ENCODE measurements at places on chromosomes 3 and 15. TPM values are rescaled to one million over a fixed set of nuclear protein-coding genes. Genes with fewer than 3 reads are reported as not detected.

DNA sequence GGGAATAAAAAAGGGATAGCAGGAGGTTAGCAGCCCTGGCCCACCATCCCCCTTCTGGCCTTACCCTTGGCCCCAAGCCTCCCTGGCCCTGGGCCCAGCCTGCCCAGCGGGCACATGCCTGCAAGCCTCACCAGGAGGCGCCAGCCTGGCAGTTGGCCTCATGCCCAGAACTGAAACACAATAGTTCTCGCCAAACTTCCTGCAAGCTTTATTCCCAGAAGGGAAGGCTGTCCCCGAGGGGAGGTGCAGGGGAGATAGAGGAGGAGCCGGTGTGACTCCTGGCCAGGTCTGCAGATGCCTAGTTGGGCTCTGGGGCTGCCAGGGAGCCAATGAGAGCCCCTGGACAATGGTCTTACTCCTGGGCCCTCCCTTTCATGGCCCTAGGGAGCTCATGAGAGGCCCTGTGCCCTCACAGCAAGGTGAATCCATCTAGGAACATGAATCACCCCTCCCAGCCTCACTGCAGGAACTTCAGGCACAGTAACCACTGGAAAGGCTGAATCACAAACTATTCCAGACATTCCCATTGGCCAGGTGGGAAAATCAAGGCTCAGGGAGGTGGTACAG lies 4.0 kb downstream of the CCDC33 start:
- no peaks in the 10 kb centered on the region for H3K4me1 ChIP-seq
- DNase-seq, result peak; percentile 60
- H3K27ac ChIP-seq, result peak overlapping the region; percentile 64
- no peaks in the 10 kb centered on the region for H3K27me3 ChIP-seq
- no peaks in the 10 kb centered on the region for H3K36me3 ChIP-seq

- H3K27ac ChIP-seq, result peak overlapping the region; percentile 95
- H3K4me3 ChIP-seq, result peak overlapping the region; percentile 73
- no peaks in the 10 kb centered on the region for H3K36me3 ChIP-seq
- no peak for DNase-seq
- no peaks in the 10 kb centered on the region for H3K27me3 ChIP-seq
Observed at GRCh38 chr15:37097144-37097919, 3.0 kb downstream of the MEIS2 start.

DNA sequence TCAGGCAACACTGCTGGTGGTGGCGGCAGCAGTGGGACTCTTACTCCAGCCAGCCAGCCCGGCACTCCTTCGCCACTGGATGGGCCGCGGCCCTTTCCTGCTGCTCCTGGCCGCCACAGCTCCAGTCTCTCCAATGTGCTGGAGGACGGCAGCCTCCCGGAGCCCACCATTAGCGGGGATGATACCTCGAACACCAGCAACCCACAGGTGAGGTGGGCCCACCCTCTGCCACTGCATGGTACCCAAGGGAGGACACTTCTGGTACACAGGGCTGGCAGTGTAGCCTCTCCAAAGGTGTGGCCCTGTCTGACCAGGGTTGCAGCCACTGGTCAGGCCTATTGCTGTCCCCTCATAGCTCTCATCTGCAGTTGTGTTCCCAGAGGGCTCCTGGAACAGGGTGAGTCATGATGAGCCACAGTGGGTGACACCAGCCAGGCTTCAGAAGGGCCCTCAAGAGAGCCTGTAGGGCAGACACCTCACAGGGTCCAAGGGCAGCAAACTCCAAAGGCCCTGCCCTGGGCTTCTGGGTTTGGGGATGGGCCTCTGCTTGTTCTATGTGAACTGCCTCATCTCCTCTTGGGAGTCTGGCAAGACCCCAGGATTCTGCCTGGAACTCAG lies 20.8 kb downstream of the NBEAL2 start:
- H3K27me3 ChIP-seq, result no peaks in the 10 kb centered on the region
- DNase-seq, result no peak
- peaks cover 34% of the 10 kb centered on the region for H3K36me3 ChIP-seq
- H3K27ac ChIP-seq, result no peak overlapping the region
- H3K4me1 ChIP-seq, result no peaks in the 10 kb centered on the region
- H3K4me3 ChIP-seq, result no peak overlapping the region

DNA sequence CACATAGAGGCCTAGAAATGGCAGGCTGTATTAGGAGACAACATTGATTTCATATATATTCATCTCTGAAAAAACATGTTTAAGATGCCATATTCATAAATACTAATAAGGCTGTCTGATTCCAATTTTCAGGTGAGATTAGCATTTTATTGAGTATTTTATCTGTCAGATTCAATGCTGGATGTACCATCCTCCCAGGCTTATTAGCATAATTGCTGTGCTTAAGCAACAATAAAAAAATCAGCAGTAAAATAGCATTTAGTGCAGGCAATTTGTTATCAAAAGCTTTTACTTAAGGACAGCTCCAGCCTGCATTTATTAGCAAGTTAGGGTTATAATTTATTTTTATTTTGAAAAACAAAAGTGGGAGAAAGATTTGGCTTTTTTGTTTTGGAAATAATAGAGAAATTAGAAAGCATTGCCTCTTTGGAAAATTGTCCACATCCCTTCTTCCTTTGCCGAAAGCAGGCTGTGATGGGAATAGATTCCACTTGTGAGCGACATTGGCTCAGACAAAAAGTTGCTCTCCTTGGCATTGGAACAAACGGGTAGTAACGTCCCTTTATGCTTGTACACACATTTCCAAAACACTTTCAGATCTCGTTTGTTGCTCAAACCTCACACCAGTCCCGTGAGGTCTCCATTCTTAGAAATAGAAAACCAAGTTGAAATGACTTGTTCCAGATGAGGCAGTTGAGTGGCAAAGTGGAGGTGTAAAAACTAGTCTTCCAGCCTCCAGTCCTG lies 134.0 kb downstream of the LPP start:
- no peaks in the 10 kb centered on the region for H3K4me1 ChIP-seq
- H3K27me3 ChIP-seq, result no peaks in the 10 kb centered on the region
- H3K4me3 ChIP-seq, result no peak overlapping the region

GRCh38 chr3:23389686-23390085 lies 186.6 kb downstream of the UBE2E2 start:
- no peak for DNase-seq
- H3K27ac ChIP-seq, result no peak overlapping the region
- H3K36me3 ChIP-seq, result no peaks in the 10 kb centered on the region
- H3K27me3 ChIP-seq, result no peaks in the 10 kb centered on the region
- no peak overlapping the region for H3K4me3 ChIP-seq

GRCh38 chr3:101513419-101513986 lies 491 bp upstream of the SENP7 start:
- peaks cover 15% of the 10 kb centered on the region for H3K4me1 ChIP-seq
- H3K36me3 ChIP-seq, result no peaks in the 10 kb centered on the region
- no peaks in the 10 kb centered on the region for H3K27me3 ChIP-seq
- peak overlapping the region; percentile 98 for H3K27ac ChIP-seq
- peak overlapping the region; percentile 88 for H3K4me3 ChIP-seq

GRCh38 chr3:64945171-64945729 lies 257.4 kb upstream of the ADAMTS9 start:
- no peak overlapping the region for H3K4me3 ChIP-seq
- peak overlapping the region; percentile 59 for H3K27ac ChIP-seq
- no peaks in the 10 kb centered on the region for H3K4me1 ChIP-seq
- DNase-seq, result no peak
- no peaks in the 10 kb centered on the region for H3K27me3 ChIP-seq
- no peaks in the 10 kb centered on the region for H3K36me3 ChIP-seq

DNA sequence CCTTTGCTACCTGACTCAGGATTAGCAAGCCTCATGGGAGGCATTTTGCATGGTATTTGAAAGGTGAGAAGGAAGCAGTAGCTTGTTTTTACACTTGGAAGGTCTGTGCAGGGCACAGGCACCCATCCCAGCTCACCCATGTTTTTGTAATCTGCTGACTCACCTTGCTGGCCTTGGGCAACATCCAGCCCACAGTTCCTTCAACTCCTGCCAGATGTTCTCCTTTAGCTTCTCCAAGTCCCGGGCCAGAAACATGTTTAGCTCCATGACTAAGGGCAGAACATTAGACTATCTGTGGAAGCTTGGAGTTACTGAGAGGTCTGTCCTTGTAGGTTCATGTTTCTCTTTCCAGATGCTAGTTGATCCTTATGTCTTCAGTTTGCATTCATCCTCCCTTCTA lies 12.4 kb upstream of the ZNF770 start:
- H3K27ac ChIP-seq, result no peak overlapping the region
- H3K4me1 ChIP-seq, result no peaks in the 10 kb centered on the region
- H3K4me3 ChIP-seq, result no peak overlapping the region
- no peaks in the 10 kb centered on the region for H3K27me3 ChIP-seq
- DNase-seq, result no peak
- H3K36me3 ChIP-seq, result no peaks in the 10 kb centered on the region

DNA sequence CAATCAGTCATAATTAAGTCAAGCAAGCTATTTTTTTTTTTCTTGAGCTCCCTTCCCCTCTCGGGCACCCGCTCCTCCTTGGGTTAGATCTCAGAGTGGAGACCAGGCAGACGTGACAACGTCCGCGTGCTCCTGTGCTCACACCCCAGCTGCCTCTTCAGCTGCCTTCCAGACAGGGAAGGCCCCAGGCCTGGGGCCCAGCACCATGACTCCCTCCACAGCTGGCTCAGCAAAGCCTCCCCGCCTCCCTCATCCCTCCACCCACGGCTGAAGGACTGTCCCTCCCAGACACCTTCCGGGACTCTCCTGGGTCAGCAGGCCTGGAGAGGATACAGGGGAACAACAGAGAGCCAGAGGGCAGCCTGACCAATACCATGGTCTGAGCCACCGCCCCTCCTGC lies 87.9 kb upstream of the LINGO1 start:
- H3K4me3 ChIP-seq, result no peak overlapping the region
- no peaks in the 10 kb centered on the region for H3K27me3 ChIP-seq
- no peaks in the 10 kb centered on the region for H3K4me1 ChIP-seq
- H3K36me3 ChIP-seq, result no peaks in the 10 kb centered on the region
- no peak for DNase-seq

Gene RFC4
- total RNA-seq, result 7.2 TPM

DNA sequence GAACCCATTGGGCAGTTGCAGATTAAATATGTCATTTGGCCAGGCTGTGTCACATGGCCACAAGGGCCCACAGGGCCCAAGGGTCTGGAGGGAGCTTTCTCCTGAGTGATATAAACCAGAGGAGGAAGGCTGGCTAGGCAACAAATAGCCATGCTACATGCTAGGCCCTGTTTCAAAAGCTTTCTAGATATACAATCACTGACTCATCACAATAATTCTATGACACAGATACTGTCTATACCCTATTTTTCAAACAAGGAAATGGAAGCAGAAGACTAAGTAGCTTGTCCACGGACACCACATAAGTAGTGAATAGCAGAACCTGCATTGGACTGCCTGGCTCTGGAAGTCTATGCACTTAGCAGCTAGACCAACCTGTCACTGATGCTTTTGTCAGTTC lies 625.4 kb downstream of the NTRK3 start:
- no peaks in the 10 kb centered on the region for H3K36me3 ChIP-seq
- no peaks in the 10 kb centered on the region for H3K4me1 ChIP-seq
- DNase-seq, result no peak
- H3K4me3 ChIP-seq, result no peak overlapping the region
- H3K27ac ChIP-seq, result no peak overlapping the region
- H3K27me3 ChIP-seq, result no peaks in the 10 kb centered on the region

DNA sequence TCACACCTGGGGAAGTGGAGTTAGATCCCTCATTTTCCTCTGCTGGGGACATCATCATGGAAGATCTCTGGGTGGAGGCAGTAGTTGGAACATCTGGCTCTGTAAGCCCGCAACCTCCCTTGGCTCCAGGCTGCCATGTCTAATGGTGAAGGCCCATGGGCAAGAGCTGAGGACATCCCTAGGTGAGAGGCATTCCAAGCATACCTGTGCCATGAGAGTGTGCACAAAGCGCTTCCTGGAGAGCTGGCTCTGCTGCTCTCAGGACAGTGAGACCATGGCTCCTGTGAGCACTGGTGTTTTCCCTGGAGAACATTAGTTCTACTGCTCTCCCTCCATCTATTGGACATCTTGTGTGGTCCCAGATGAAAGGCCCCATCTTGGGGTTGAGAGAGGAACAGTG lies 7.7 kb downstream of the MAPKAPK3 start:
- H3K4me1 ChIP-seq, result no peaks in the 10 kb centered on the region
- no peaks in the 10 kb centered on the region for H3K27me3 ChIP-seq
- H3K36me3 ChIP-seq, result peaks cover 6% of the 10 kb centered on the region
- no peak overlapping the region for H3K4me3 ChIP-seq
- H3K27ac ChIP-seq, result peak overlapping the region; percentile 97
- no peak for DNase-seq

Gene DISP2
- total RNA-seq, result 0.20 TPM

DNA sequence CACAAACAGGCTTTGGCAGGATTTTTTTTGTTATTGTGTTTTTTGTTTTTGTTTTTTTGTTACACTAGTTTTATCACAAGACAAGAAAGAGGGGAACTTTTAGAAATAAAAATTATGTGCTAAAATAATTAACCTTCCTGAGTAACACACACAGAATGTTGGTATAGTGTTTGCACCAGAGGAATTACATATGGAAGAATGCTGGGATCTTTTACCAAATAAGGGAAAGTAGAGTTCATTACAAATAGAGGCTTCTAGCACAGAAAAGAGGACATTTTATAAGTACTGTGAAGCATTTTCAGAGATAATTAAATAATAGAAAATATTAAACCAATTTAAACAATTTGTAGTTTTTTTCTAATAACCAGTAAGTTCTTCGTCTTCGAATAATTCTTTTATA lies 116.0 kb downstream of the IGF1R start:
- H3K27ac ChIP-seq, result no peak overlapping the region
- H3K4me1 ChIP-seq, result no peaks in the 10 kb centered on the region

GRCh38 chr15:101068961-101069653 lies 149.9 kb downstream of the LRRK1 start:
- H3K27ac ChIP-seq, result peak overlapping the region; percentile 32
- H3K27me3 ChIP-seq, result no peaks in the 10 kb centered on the region
- peaks cover 25% of the 10 kb centered on the region for H3K4me1 ChIP-seq
- H3K36me3 ChIP-seq, result no peaks in the 10 kb centered on the region
- no peak for DNase-seq

DNA sequence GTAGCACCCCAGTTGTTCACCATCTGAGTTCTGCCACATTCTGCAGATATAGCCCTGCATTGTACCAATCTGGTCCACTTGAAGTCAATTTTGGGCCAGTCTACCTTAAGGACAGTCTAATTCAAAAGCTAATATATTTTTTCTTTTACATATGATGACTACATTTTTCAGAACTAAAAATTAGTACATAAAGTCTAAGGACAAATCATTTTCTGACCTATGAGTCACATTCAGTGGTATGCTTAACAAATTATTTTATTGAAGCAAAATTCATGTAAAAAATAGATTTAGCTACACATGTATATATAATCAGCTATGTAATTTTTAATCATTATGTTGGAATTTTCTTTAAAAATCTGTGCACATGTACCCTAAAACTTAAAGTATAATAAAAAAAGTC lies 52.1 kb upstream of the IL12A start:
- H3K36me3 ChIP-seq, result no peaks in the 10 kb centered on the region
- no peak for DNase-seq
- H3K27me3 ChIP-seq, result no peaks in the 10 kb centered on the region
- H3K4me1 ChIP-seq, result no peaks in the 10 kb centered on the region
- no peak overlapping the region for H3K27ac ChIP-seq

Gene NTRK3
- total RNA-seq, result 1.5 TPM

DNA sequence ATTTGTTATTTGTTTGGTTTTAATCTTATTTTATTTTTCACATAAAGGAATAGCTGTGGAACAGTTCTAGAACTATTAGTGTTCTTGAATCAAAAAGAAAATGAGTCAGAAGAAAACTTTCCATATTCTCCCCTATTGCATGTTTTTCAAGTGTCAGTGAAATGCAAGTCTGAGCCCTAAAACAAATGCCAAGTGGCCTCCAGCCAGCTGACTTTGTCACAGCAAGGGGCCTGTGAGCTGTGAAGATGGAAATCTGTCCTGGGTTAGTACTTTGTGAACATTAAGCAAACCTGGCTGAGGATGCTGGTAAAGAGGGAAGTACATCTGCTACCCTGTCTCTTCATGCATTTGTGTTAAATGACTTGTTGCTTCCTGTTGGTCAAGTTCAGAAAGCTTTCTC lies 14.2 kb downstream of the LRRC49 start:
- DNase-seq, result no peak
- H3K36me3 ChIP-seq, result peaks cover 3% of the 10 kb centered on the region
- no peaks in the 10 kb centered on the region for H3K27me3 ChIP-seq
- no peak overlapping the region for H3K27ac ChIP-seq
- no peak overlapping the region for H3K4me3 ChIP-seq
- no peaks in the 10 kb centered on the region for H3K4me1 ChIP-seq

Measured in right atrium auricular region (tissue), 2 donors.